ENCODE measurements at places on chromosomes 7 and 10.

DNA sequence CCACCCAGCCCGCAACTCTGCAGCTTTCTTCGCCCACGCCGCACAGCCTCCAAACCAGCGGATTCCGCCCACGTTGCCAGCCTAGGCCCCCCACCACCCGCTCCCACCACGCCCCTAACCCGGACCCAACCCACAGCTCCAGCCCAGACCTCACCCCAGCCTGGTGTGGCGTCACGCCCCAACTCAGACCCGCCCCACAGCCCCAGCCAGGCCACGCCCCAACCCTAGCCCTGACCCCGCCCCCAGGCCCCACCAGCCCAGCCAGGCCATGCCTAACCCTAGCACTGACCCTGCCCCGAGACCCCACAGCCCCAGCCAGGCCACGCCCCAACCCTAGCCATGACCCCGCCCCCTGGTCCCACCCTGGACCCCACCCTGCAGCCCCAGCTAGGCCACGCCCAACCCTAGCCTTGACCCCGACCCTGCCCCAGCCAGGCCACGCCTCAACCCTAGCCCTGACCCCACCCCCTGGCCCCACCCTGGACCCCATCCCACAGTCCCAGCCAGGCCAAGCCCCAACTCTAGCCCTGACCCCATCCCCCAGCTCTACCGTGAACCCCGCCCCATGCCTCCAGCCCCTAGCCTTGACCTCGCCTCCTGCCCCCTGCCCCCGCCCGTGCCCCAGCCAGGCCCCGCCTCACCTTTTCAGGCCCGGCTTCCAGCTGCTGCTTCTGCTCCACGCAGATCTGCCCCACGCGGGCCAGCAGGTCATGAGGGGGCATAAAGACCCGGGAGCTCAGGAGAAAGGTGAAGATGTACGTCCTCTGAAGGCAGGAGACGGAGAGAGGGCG, 64.0 kb downstream of the RASGEF1A start:
- peak; percentile 61 for DNase-seq

- no peak for DNase-seq
These were observed 478.5 kb upstream of the PODXL start for GRCh38 chr7:132034748-132035416.

DNA sequence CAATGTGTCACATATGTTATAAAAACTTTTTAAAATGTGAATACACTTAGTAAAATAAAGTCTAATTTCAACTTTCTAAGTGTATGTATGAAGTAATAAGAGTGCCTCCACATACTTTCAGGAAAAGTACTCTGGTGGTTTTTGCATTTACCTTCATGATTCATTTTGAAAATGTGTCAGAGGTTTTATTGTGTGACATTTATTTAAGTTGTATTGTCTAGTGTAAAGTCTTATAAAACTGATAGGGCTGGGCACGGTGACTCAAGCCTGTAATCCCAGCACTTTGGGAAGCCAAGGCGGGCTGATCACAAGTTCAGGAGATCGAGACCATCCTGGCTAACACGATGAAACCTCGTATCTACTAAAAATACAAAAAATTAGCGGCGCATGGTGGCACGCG, 226.5 kb downstream of the ITGB1 start:
- DNase-seq = no peak

GRCh38 chr10:126908225-126908624, 3.0 kb downstream of the DOCK1 start:
- DNase-seq = no peak

- DNase-seq = no peak
These were observed 18.9 kb upstream of the PRSS37 start for GRCh38 chr7:141860207-141860606.

GRCh38 chr7:44122529-44122928, 819 bp downstream of the POLD2 start:
- DNase-seq = no peak

DNA sequence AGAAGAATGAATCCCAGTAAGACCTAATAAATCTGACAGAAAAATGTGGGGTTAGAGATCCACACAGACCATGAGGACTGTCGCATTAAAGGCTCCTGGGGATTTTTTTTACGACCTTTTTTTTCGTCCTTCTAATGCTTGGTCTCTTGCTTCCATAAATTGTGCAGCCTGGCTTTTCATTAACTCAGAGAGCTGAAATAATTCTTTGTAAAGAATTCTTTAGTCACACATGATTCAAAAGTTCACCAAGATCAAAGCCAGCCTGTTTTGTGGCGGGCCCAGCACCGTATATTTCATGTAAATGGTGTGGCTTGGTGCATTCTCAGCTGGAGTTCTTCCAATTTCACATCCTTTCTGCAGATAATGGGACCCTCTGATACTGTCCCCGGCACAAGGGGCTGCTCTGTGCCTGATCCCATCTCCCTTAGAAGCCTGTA, 206.6 kb upstream of the BMPER start:
- DNase-seq = no peak

Data from stimulated activated CD4-positive, alpha-beta T cell treated with anti-CD3 and anti-CD28 coated beads, Interleukin-2, amount 100 ng/mL, for 24 hours (primary cell).